ENCODE measurements at places on chromosomes 7 and 10. TPM values are rescaled to one million over a fixed set of nuclear protein-coding genes. Genes with fewer than 3 reads are reported as not detected.

- no peak overlapping the region for H3K4me3 ChIP-seq
- H3K27ac ChIP-seq, result no peak overlapping the region
- peak; percentile 71 for DNase-seq
- H3K4me1 ChIP-seq, result no peaks in the 10 kb centered on the region
- no peaks in the 10 kb centered on the region for H3K36me3 ChIP-seq
Observed at GRCh38 chr7:114944745-114945625, 23.1 kb downstream of the MDFIC start.

DNA sequence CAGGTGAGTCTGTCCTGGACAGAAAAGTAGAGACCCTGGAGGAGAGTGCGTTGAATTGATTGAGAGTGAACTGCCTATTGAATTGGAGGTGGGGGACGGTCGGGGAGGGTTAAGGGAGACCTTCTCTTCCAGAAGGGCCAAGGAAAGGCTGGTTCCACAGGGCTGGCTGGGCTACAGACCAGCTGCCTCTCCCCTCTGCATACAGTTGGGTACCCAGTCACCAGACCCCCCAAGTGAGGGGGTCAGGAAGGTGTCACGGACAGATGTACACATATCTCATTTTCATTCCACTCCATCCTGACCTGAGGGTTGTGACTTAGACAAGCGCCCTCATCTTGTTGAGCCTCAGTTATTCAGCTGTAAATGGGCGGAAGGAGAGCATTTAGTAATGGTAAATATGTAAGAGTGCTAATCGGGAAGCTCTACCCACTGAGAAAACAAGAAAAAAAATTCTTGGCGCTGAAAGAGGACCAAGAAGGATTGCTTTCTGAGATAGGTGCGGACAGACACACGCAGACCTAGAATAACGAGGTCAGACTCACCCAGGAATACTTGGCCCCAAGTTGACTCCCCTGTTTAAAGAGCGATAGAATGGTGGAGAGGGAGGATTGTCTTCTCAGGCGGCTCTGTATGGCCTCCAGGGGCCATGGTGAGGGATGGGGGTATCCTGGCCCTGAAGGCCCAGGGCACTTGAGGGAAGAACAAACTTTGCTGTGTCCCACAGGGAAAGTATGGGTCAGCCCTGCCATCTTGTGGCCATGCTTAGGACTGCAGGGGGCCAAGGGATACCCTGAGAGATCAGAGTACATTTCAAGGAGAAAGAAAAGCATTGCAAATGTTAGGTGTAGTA lies 7.2 kb upstream of the MBL2 start:
- no peaks in the 10 kb centered on the region for H3K27me3 ChIP-seq
- no peak overlapping the region for H3K27ac ChIP-seq
- DNase-seq, result peak; percentile 79
- H3K4me3 ChIP-seq, result no peak overlapping the region

DNA sequence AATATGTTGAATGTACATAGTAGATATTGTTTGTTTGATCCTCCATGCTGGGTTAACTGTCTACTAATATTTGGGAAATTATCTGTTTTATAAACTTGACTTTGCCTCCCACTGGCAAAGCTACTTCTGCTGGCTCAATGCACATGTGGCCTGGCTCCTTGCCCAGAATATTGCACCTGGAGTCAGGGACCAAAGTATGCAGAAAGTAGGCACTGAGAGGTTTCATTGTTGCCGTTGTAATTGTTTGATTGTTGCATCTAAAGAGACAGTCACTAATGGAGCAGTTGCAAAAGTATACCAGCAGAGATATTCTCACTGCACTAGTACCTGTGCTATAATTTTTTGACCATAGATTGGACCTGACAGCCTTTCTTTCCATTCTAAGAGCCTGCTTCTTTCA lies 137.8 kb upstream of the CNTNAP2 start:
- H3K4me3 ChIP-seq, result no peak overlapping the region
- no peak for DNase-seq
- no peaks in the 10 kb centered on the region for H3K4me1 ChIP-seq
- H3K27ac ChIP-seq, result no peak overlapping the region
- no peaks in the 10 kb centered on the region for H3K27me3 ChIP-seq

AMPH gene
- 7.6 TPM for total RNA-seq

GRCh38 chr7:40659231-40659630 lies 524.4 kb downstream of the SUGCT start:
- no peaks in the 10 kb centered on the region for H3K4me1 ChIP-seq
- no peaks in the 10 kb centered on the region for H3K36me3 ChIP-seq
- no peak overlapping the region for H3K4me3 ChIP-seq
- no peaks in the 10 kb centered on the region for H3K27me3 ChIP-seq

FKBP6 gene
- 60.9 TPM for total RNA-seq

ARHGAP22 gene
- 11.9 TPM for total RNA-seq

DNA sequence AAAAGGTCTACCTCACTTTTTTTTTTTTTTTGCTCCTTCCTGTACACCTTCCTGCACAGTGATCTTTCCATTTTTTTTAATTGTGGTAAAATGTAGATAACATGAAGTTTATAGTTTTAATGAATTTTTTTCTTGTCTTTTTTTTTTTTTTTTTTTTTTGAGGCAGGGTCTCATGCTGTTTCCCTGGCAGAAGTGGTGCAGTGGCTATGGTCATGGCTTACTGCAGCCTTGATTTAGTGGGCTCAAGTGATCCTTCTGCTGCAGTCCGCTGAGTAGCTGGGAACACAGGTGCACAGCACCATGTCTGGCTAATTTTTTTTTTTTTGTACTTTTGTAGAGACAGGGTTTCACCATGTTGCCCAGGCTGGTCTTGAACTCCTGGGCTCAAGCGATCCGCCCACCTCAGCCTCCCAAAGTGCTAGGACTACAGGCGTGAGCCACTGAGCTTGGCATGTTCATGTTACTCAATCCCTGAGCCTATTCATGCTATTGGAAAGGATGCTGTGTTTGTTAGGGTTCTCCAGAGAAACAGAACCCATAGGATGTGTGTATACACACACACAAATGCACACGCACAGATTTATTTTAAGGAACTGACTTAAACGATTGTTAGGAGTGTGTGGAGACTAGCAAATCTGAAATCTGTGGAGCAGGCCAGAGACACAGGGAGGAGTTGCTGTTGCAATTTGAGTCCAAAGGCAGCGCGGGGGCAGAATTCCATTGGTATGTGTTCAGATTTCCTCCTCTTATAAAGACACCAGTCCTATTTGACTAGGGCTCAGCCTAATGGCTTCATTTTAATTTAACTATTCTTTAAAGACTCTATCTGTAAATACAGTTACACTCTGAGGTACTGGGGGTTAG lies 29.1 kb downstream of the GALNT11 start:
- H3K4me3 ChIP-seq, result no peak overlapping the region
- peaks cover 3% of the 10 kb centered on the region for H3K4me1 ChIP-seq
- H3K36me3 ChIP-seq, result no peaks in the 10 kb centered on the region
- no peak overlapping the region for H3K27ac ChIP-seq
- H3K27me3 ChIP-seq, result no peaks in the 10 kb centered on the region

VSTM4 gene
- total RNA-seq, result 26.0 TPM

GRCh38 chr10:104323760-104324201 lies 14.5 kb downstream of the ITPRIP start:
- H3K27ac ChIP-seq, result no peak overlapping the region
- H3K27me3 ChIP-seq, result no peaks in the 10 kb centered on the region

- H3K4me3 ChIP-seq, result no peak overlapping the region
- no peaks in the 10 kb centered on the region for H3K27me3 ChIP-seq
- no peaks in the 10 kb centered on the region for H3K4me1 ChIP-seq
Observed at GRCh38 chr10:8544057-8544380, 489.5 kb downstream of the GATA3 start.

CREB5 gene
- total RNA-seq, result 2.9 TPM

SFTPA1 gene
- total RNA-seq, result not detected

FBXL13 gene
- total RNA-seq, result 38.8 TPM

TMEM273 gene
- total RNA-seq, result 4.5 TPM

ZP3 gene
- 1.7 TPM for total RNA-seq

GRCh38 chr10:132885451-132886210 lies 56.7 kb downstream of the CFAP46 start:
- no peaks in the 10 kb centered on the region for H3K4me1 ChIP-seq
- no peak overlapping the region for H3K4me3 ChIP-seq
- no peaks in the 10 kb centered on the region for H3K36me3 ChIP-seq
- DNase-seq, result no peak
- no peak overlapping the region for H3K27ac ChIP-seq

GRCh38 chr7:19871102-19871501 lies 97.7 kb upstream of the TMEM196 start:
- no peak overlapping the region for H3K27ac ChIP-seq
- no peak for DNase-seq
- H3K27me3 ChIP-seq, result no peaks in the 10 kb centered on the region
- H3K36me3 ChIP-seq, result no peaks in the 10 kb centered on the region
- H3K4me1 ChIP-seq, result no peaks in the 10 kb centered on the region

DNA sequence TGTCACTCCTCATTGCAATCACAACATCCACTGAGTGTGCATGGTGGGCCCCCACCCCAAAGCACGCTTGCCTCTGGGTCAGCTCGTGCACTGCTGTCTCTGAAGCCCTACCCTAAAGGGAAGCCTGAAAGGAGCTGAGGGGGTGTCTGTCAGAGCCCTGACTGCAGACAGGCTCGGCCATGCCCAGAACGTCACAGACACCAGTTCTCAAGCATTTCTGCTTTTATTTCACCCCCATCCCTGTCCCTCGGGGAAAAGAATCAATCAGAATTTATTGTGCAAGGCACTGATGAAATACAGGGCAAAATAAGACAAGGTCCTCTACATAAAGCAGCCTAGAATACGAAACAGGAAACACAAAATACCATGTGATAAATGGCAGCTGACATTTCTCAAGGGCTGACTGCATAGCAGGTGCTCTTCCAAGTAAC lies 231.8 kb downstream of the WDR37 start:
- H3K36me3 ChIP-seq, result no peaks in the 10 kb centered on the region
- H3K4me1 ChIP-seq, result no peaks in the 10 kb centered on the region
- H3K27me3 ChIP-seq, result no peaks in the 10 kb centered on the region
- H3K27ac ChIP-seq, result no peak overlapping the region

DNA sequence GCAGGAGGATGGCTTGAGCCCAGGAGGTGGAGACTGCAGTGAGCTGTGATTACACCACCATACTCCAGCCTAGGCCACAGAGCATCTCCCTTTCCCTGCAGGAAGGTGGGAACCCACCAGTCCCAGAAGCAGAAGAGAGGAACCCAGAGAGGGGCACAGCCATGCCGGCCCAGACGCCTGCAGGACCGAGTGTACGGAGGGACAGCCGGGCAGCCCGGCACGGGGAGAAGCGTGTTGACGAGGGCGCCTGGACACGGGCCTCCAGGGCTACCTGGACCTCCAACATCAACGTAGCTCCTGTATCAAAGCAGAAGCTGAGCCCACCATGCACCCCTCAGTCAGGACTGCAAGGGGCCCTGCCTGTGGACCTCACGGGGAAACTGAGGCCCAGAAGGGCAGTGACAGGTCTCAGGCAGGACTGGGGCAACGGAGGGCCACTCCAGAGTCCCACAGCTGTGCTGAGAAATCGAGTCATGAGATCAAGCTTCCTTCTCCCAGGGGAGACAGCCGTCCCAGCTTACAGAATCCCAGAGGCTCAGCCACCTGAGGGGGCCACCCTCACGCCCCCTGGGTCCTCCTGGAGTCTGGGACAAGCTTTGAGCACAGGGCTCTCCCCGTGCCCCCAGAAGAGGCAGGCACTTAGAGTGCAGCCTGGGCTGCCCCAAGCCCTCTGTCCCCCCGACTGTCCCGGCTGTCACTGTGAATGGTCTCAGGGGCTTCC lies 43.1 kb downstream of the TNRC18 start:
- peaks cover 22% of the 10 kb centered on the region for H3K4me1 ChIP-seq
- H3K27ac ChIP-seq, result no peak overlapping the region
- H3K27me3 ChIP-seq, result no peaks in the 10 kb centered on the region

- H3K27me3 ChIP-seq, result no peaks in the 10 kb centered on the region
- H3K4me1 ChIP-seq, result no peaks in the 10 kb centered on the region
- no peak overlapping the region for H3K27ac ChIP-seq
- no peak for DNase-seq
- H3K4me3 ChIP-seq, result no peak overlapping the region
- H3K36me3 ChIP-seq, result no peaks in the 10 kb centered on the region
Observed at GRCh38 chr7:152556013-152556755, 119.8 kb downstream of the XRCC2 start.

DNA sequence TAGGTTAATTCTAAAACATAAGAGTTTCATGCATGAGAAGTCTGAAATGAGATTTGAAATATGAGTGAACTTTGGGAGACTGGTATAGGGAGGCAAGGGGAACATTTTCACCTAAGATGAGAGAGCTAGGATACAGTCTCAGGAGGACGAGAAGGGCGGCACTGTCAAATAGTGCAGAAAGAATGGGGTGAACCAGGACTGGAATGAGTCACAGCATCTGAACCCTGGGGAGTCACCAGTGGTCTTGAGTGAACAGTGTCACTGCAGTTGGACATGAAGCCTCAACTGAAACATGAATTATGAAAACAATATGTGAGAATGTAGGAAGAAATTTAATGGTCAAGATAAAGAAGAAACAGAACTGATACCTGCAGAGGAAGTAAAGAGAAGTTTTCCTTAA lies 33.8 kb downstream of the GNG11 start:
- H3K4me3 ChIP-seq, result no peak overlapping the region
- H3K27me3 ChIP-seq, result no peaks in the 10 kb centered on the region
- H3K36me3 ChIP-seq, result no peaks in the 10 kb centered on the region
- H3K27ac ChIP-seq, result no peak overlapping the region

DNA sequence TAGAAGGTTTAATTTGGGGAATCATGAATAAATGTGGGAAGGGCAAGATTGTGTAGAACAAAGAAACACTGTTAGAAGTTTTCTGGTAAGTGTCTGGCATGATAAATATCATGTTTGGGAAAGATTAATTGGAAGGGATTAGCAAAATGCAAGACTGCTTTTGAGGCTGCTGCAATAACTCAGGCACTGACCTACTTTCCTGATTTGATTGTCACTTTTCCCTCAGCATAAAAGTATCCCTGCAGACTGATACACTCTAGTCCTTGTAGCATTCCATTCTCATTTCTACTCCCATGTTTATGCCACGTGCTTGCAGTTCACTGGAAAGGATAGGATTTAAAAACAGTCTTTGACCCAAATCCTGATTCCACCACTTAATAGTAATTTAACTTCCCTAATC lies 303.3 kb upstream of the SEMA3A start:
- H3K4me3 ChIP-seq, result no peak overlapping the region
- DNase-seq, result peak; percentile 53
- H3K27me3 ChIP-seq, result no peaks in the 10 kb centered on the region
- peaks cover 6% of the 10 kb centered on the region for H3K4me1 ChIP-seq

GRCh38 chr10:92747066-92747465 lies 57.3 kb downstream of the HHEX start:
- no peak overlapping the region for H3K4me3 ChIP-seq
- no peak overlapping the region for H3K27ac ChIP-seq
- no peaks in the 10 kb centered on the region for H3K27me3 ChIP-seq
- no peaks in the 10 kb centered on the region for H3K4me1 ChIP-seq
- no peaks in the 10 kb centered on the region for H3K36me3 ChIP-seq

STEAP1B gene
- 11.3 TPM for total RNA-seq

- DNase-seq, result no peak
- no peaks in the 10 kb centered on the region for H3K27me3 ChIP-seq
- H3K4me3 ChIP-seq, result no peak overlapping the region
- H3K4me1 ChIP-seq, result no peaks in the 10 kb centered on the region
- H3K27ac ChIP-seq, result no peak overlapping the region
Observed at GRCh38 chr7:150351587-150352194, 10.3 kb upstream of the RARRES2 start.

- H3K4me1 ChIP-seq, result peaks cover 42% of the 10 kb centered on the region
- no peaks in the 10 kb centered on the region for H3K27me3 ChIP-seq
- H3K4me3 ChIP-seq, result no peak overlapping the region
- no peak for DNase-seq
- no peak overlapping the region for H3K27ac ChIP-seq
Observed at GRCh38 chr10:74898201-74898976, 72.0 kb downstream of the KAT6B start.

All from testis (tissue), 5 donors.